ENCODE measurements at places on chromosomes 3 and 15.

GRCh38 chr15:68469162-68470048 is 37.4 kb upstream of the ITGA11 start:
- no peaks in the 10 kb centered on the region for H3K4me1 ChIP-seq
- H3K36me3 ChIP-seq, result no peaks in the 10 kb centered on the region
- H3K27ac ChIP-seq, result no peak overlapping the region
- peaks cover 19% of the 10 kb centered on the region for H3K27me3 ChIP-seq
- no peak for DNase-seq

- no peaks in the 10 kb centered on the region for H3K27me3 ChIP-seq
- no peak overlapping the region for H3K27ac ChIP-seq
- no peaks in the 10 kb centered on the region for H3K4me1 ChIP-seq
- no peak for DNase-seq
- H3K36me3 ChIP-seq, result no peaks in the 10 kb centered on the region
- no peak overlapping the region for H3K4me3 ChIP-seq
Observed at GRCh38 chr3:59107856-59108815, 58.3 kb upstream of the CFAP20DC start.

GRCh38 chr3:115279939-115280338 is 132.9 kb upstream of the ZBTB20 start:
- H3K27me3 ChIP-seq, result no peaks in the 10 kb centered on the region
- no peaks in the 10 kb centered on the region for H3K4me1 ChIP-seq
- no peak overlapping the region for H3K27ac ChIP-seq
- H3K4me3 ChIP-seq, result no peak overlapping the region
- no peaks in the 10 kb centered on the region for H3K36me3 ChIP-seq

DNA sequence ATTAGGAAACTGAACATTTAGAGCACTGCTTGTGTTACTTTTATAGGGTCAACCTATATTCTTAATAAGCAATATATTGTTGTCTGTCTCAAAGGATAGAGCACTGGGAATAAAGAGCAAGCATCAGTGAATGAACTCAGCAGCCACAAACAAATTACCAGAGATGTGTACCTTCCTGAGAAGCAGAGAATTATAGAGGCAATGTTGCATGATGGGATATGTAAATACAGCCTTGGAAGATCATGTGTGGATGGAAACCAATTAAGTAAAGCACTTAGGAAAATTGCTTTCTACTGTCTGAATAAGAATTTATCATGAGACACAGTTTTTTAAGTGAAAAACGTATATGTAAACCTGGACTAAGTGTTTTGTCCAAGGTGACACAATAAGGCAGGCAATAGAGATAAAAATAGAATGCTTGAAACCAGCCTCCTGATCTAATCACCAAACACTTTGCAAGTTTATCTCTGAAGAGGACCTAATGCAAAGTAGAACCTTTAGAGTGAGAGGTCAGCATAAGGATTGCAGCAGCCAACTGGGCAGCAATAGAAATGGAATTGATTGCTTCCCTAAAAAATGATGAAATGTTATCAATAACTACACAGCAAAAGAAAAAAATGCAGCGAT is 848.0 kb downstream of the TUSC7 start:
- no peaks in the 10 kb centered on the region for H3K27me3 ChIP-seq
- no peak overlapping the region for H3K27ac ChIP-seq
- H3K4me3 ChIP-seq, result no peak overlapping the region

Data from DND-41 (cell line).